Activated naive CD4-positive, alpha-beta T cell treated with Interleukin-2 at 50 U/mL for 16 hours (primary cell): ENCODE measurements at places on chromosomes 6 and 20.

DNA sequence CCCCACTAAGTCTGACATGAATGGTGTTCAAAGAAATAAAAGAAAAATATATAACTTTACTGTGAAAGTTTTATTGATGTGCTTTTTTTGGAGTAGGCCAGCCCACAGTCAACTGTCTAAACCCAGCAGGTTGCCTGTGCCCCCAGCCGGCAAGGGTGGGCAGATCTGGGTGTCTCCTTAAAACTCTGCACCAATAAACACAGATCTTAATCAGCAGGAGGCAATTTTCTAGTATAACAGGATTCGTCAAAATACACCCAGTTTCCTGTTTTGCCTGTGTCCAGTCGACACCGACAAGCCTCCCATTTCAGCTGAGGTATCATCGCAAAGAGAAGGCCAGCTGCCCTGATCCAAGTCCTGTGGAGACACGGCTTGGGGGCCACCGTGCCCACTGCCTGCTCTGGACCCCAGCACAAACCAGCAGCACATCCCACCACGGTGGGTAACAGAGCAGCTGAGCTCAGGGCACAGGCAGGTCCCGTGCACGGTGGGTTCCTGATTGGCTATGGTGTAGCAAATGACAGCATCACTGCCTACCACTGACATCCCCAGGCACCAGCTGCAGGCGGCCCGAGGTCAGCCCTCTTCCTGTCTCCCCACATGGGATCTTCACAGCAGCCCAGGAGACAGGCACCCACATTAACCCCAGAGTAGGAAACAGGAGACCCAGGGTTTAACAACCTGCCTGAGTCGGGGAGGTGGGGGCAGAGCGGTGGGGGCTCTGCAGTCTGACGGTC is 15.7 kb downstream of the BMP7 start:
- no peak for DNase-seq

- no peak for DNase-seq
These were observed 131.9 kb upstream of the STMND1 start for GRCh38 chr6:16969699-16970655.

DNA sequence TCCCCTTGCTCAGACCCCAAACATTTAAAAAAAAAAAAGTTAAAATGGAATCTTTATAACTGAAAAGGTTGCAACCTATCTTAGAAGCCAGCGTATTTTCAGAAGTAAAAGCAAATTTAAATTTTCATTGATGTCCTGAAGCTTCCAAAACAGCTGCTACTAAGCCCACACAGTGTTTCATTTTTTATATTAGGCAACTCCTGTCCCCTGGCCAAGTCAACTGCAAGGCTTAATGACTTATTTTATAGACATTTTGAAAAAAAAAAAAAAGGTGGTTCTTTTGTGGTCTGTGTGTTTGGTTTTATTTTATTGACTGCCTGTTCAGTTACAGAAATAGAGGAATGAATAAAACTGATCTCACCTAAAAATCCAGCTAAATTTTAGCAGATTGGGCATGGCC is 13.0 kb downstream of the CFAP61 start:
- DNase-seq, result no peak

DNA sequence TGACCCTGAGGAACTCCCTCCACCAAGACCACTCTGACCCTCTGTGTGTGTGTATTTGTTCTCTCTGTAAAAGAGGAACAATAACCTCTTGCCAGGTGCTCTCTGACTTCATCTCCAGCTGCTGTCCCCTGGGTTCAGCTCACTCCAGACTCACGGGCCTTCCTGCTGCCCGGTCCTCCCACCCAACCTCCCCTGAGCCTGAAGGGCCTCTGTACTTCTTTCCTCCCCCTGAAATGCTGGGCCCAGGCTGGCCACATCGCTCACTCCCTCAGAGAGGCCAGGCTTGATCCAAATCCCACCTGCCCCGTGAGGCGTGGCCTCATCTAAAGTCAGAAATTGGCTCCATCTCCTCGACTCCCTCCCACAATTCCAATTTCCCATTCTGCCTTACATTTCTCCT is 202.4 kb downstream of the PRKN start:
- DNase-seq, result no peak

- no peak for DNase-seq
These were observed 672.0 kb downstream of the RFPL4B start for GRCh38 chr6:113019176-113019575.

- no peak for DNase-seq
These were observed 86.8 kb downstream of the CDC40 start for GRCh38 chr6:110266996-110267395.

GRCh38 chr6:44156494-44157151 is 2.0 kb upstream of the CAPN11 start:
- DNase-seq, result no peak

- no peak for DNase-seq
These were observed 173.6 kb upstream of the SGK1 start for GRCh38 chr6:134491477-134491876.

GRCh38 chr6:56382416-56382940 is 135.1 kb upstream of the COL21A1 start:
- DNase-seq, result no peak

DNA sequence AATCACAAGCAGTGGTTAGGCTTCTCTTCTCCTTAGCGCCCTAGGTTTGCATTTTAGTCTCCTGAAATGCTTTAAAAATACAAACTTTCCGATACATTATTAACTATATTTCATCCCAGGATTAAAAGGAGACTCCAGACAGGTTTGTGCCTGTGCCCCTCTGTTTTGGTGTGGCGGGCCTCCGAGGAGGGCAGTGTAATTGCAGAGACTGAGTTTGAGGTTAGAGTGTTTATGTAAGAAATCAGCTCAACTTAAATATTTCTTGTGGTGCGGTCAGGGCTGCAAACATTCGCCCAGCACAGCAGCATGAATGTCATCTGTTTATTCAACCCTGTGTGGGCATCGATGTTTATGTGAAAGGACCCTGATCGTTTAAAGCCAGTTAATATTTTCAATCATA is 130.4 kb upstream of the AKAP12 start:
- DNase-seq, result no peak

- DNase-seq, result peak; percentile 66
These were observed 413 bp downstream of the PTPRA start for GRCh38 chr20:2873747-2874041.

DNA sequence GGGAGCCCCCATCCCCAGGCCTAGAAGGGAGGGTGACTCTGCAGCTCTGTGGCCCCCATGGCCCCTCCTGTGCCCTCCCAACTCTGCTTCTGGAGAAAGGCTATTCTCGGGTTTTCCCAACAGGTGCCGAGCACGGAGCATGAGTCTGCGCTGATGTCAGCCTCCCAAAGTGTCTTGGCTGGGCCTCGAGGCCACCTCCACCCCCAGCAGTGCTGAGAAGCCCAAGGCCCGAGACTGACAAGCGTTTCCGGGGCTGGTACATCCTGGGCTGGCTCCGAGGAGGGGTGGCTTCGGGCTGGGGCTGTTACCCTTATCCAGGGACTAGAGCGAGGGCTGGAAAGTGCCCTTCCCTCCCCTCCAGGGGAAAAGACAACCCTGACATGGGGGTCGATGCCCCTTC is 60.2 kb upstream of the GATA5 start:
- no peak for DNase-seq

DNA sequence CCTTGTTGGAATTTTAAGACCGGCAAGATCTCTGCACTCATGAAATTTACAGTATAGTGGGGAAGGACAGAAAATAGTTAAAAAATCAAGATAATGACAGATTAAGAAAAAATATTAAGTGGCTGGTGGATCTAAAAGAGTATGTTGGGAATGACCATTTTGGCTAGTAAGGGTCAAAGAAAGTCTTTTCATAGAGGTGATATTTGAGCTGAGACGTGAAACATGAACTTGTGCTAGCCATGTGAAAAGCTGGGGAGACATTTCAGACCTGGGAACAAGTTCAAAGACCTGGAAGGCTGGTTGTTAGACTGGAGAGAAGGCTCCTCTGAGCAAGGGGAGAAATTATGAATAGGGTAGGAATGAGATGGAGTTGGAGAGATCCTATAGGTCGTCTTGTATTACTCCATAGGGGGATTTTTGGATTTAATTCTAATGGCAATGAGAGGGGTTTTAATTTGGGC is 4.7 kb downstream of the BICRAL start:
- DNase-seq, result no peak

GRCh38 chr6:101422811-101423210 is 29.3 kb downstream of the GRIK2 start:
- DNase-seq, result no peak

GRCh38 chr6:166143011-166143410 is 24.6 kb downstream of the TBXT start:
- no peak for DNase-seq

DNA sequence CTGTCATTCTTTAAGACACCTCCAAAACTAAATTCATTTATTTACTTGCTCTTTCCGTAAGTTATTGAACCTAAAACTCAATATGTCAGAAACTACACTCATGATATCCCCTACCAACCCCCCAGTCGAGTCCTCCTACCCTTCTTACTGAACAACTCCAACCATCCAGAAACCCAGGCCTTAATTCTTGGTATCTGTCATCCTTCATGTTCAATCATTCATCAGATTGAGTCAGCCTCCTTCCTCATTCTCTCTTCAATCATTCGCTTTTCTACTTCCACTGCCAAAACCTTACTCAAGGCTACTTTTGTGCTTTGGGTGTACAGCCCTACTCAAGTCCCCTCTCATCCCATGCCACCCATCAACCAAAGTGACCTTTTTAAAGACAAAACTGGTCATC is 95.7 kb downstream of the SMLR1 start:
- DNase-seq, result no peak

- DNase-seq, result no peak
These were observed 704.4 kb upstream of the SLC35B3 start for GRCh38 chr6:9139746-9140145.

DNA sequence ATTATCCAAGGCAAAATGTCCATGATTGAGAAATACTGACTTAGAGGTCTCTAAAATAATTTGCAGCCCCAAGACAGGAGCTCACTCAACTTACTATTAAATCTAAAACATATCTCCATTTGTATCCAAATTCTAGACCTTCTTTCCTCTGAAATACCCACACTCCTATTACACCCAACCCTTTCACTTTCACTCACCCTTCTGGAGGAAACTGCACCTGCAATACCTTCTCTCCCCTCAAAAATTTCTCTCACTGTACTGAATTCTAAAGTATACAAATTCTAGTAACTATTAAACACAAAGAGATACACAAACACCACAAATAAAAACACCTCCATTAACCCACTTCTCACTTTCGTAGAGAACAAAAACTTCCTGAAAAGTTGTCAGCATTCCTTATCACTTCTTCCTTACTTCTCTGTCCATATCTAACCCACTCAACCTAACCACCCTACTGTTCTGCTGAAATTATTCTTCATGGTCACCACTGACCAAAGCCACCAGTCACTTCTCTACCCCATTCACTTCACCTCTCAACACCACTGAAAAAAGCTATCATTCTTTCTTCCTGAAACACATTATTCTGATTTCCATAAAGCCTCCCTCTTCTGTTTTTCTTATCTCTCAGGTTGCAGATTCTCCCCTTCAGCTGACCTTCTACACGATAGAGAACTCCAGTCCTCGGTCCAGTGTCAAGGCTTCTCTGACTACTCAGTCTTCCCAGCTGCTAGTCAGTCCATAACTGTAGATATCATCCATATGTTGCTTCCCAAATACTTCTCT is 12.0 kb downstream of the LMBRD1 start:
- DNase-seq, result no peak

- DNase-seq, result no peak
These were observed 16.1 kb downstream of the FBXO30 start for GRCh38 chr6:145798530-145798929.

- DNase-seq, result no peak
These were observed 179.3 kb downstream of the HDGFL1 start for GRCh38 chr6:22748681-22749080.

GRCh38 chr6:74277777-74278186 is 581.8 kb downstream of the CD109 start:
- no peak for DNase-seq

GRCh38 chr6:144134176-144134575 is 16.1 kb upstream of the STX11 start:
- no peak for DNase-seq

DNA sequence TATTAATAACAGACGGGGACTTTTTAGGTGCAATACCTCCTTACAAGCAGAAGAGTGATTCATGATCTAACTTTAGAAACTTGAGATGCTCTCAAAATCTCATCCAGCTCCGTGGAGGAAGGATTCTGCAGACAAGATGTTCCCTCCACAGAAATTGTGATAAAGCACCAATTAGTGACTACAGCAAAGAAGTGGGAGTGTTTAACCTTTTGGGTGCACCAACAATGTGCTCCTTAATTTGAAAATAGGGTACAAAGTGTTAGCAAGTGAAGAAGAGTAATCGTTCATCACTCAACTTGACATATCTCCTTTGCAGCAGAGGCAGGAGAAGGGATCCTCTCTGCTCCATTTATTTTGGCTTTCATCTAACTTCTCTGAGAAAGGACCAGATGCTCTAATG is 22.8 kb upstream of the SCP2D1 start:
- DNase-seq, result no peak

- DNase-seq, result no peak
These were observed 7.9 kb upstream of the BHLHE23 start for GRCh38 chr20:63014710-63015109.

DNA sequence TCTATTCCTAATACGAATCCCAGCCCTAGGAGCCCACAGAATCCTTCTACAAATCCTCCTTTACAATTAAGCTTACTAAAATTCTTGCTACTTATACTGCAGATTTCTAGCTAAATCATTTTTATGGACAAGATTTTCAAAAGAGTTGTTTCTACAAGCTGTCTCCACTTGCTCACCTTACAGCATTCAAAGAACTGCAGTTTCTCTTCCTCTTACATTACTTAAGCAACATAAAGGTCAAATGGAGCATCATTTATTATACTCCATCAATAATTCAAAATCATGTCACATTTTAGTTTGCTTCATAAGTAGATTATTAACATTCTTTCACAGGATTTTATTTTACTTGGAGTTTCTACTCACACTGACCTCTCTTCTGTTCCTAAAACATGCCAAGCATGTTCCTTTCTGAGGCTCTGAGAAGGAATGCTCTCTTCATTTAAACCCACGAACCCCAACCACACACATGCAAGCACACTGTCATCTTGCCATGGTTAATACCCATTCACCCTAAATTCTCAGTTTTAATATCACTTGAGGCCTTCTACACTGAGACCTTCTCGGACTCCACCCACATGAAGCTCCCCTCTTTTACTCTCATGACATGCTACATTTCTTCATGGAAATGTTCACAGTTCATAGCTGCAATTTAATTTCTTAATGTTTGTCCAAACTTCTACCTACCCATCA is 388.2 kb downstream of the TBC1D32 start:
- DNase-seq, result no peak

GRCh38 chr6:148888856-148889255 is 142.0 kb downstream of the UST start:
- no peak for DNase-seq

DNA sequence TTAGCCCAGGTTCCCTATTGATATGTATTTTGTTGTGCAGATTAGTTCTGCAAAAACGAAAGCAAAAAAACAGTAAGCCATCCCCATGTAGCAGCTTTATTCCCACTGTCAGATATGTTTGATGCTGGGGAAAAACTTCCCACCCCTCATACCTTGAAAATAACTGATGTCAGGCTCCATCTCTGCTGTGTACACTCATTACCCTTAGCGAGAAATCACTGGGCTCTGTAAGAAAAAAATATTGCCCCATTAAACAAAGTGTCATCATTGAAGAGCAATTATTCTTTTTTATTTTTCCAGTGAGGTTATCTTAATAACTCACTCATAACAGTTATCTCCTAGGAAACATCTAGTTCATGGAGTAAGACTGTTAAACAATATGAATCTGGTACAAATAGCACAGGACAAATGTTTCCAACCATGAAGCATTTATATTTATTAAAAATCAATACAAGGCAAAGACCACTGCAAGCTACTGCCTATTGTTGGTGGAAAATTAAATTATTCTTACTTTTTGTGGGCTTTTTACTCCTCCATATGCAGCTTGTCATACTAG is 268.8 kb downstream of the LMBRD1 start:
- DNase-seq, result no peak

- DNase-seq, result no peak
These were observed 515.5 kb downstream of the COL12A1 start for GRCh38 chr6:74690365-74690764.
